ENCODE measurements at places on chromosomes 11 and 22. TPM values are rescaled to one million over a fixed set of nuclear protein-coding genes. Genes with fewer than 3 reads are reported as not detected.
A peak's percentile ranks its signal among the peaks of the same experiment; 100 is the strongest.

DNA sequence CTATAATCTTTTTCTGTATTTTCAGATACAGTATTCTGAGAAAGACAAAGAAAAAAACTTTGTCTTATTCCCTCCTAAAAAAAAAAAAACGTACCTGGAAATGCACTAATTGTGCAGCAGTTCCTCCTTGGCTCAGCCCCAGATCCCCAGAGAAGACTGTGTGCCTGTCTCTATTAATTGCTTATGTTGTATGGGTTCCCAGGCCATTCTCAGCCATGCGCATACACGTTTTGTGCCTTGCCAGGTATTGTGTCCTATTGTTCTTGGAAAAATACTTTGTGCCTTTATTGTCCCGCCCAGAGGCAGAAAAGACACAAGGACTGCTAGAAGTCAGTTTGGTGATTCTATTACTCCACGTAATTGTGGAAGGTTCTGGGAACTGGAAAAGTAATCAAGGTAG lies 91.2 kb downstream of the PIWIL4 start:
- DNase-seq = no peak

- DNase-seq = no peak
Measured at GRCh38 chr22:49334449-49334789, 493.3 kb downstream of the BRD1 start.

- no peak for DNase-seq
Measured at GRCh38 chr11:69494851-69495250, 13.4 kb downstream of the LINC01488 start.

Gene OR51B2
- total RNA-seq = not detected

Gene ADM
- total RNA-seq = 2.0 TPM

GRCh38 chr11:124069429-124070401 lies 28.6 kb upstream of the OR10G7 start:
- peak; percentile 38 for DNase-seq

Gene DRICH1
- 0.34 TPM for total RNA-seq

DNA sequence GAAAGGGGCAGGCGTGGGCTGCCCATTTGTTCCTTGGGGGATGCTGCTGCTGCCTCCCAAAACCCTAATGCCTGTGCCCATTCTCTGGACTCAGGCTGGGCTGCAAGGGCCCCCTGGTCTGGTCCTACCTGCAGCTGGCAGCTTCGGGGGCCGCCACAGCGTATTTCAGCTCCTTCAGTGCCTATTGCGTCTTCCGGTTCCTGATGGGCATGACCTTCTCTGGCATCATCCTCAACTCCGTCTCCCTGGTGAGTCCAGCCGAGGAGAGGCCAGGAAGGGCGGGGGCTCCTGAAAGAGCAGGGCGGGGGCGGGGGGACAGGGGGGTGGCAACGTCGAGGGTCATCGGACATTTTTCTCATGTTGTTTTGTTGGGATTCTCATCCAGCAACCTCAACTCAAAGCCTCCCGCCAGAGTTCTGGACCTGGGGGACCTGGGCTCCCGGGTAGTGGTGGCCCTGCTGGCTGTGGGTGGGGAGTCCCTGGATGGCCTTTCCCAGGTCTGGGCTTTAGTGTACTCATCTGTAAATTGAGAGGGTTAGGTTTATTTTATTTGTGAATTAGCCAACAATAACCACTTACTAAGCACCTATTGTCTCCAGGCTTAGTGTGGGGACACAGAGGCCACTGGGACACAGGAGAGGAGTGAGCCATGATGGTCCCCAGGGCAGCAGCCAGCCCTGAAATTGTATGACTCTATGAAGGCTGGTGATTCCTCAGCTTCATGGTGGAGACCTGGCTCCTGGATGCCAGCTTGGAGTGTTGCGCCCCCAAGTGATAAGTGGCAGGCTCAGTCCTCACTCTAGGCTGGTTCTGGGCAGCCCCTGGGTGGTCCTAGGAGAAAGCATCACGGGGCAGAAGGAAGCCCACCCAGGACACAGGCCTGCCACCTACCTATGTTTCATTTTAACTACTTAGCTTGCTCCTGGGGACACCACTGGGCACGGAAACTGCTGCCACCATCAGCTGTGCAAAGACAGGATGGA lies 36.0 kb downstream of the CAPN1 start:
- no peak for DNase-seq

DNA sequence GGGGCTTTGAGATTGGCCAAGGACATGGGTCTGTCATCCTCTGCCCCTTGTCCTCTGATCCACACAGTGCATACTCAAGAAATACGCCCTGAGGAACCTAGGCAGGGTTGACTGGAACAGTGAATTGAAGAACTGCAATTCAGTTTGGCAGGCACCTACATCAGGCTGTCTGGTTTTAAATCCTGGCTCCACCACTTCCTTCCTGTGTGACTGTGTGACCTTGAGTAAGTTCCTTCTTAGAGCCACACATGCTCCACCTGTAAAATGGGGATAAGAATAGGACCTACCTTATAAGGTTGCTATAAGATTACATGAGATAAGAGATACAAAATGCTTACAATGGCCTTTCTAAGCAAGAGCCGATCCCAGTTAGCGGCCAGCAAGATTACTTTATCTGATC lies 15.8 kb upstream of the TCF20 start:
- DNase-seq = peak; percentile 27

Gene OR4A16
- total RNA-seq = not detected

GRCh38 chr11:89181111-89181510 lies 3.4 kb downstream of the TYR start:
- DNase-seq = no peak

GRCh38 chr11:22957786-22958185 lies 97.5 kb upstream of the CCDC179 start:
- no peak for DNase-seq

DNA sequence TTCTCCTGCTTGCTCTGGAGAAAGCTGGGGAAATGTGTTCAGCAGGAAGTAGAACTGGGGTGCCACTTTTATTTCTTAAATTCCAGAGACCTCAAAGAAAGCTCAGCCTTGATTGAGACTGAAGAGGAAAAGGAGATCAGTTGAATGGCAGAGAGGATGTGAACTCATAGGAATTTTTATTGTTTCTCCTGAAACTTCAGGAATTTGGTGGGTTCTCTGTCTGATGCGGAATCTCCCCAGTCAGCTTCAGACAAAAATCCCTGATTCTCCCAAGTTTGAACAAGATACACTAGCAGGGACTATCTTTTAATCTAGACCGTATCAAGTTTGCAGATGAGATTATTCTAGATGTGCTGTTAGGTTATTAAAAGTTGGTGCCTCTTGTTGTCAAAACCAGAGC lies 23.0 kb downstream of the EHF start:
- DNase-seq = no peak

DNA sequence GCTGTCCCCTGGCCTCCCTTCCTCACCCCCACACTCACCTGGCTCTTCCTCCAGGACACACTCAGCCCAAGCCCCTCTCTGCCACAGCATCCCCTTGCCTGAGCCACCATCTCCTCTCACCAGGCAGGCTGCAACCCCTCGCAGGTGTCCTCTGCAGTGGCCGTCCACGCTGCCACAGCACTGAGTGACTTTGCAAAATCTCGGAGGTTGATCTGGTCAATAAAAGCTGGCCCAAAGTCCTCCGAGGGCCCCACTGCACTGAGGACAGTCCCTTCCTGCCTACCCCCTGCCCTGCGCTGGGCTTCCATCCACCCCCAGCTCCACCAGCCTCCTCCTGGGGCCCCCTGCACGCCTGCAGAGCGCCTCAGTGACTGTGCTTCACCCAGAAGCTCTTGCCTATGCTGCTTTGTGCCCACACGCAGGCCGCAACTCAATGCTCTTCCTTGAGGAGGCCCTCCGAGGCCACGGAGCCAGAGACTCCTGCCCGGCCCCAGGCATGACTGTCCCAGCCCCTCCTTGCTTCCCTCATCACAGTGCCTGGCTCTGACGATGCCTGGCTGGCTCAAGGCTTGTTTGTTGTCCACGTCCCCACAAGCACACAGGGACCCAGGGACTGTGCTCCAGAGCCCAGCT lies 30.8 kb upstream of the SLC22A12 start:
- no peak for DNase-seq

DNA sequence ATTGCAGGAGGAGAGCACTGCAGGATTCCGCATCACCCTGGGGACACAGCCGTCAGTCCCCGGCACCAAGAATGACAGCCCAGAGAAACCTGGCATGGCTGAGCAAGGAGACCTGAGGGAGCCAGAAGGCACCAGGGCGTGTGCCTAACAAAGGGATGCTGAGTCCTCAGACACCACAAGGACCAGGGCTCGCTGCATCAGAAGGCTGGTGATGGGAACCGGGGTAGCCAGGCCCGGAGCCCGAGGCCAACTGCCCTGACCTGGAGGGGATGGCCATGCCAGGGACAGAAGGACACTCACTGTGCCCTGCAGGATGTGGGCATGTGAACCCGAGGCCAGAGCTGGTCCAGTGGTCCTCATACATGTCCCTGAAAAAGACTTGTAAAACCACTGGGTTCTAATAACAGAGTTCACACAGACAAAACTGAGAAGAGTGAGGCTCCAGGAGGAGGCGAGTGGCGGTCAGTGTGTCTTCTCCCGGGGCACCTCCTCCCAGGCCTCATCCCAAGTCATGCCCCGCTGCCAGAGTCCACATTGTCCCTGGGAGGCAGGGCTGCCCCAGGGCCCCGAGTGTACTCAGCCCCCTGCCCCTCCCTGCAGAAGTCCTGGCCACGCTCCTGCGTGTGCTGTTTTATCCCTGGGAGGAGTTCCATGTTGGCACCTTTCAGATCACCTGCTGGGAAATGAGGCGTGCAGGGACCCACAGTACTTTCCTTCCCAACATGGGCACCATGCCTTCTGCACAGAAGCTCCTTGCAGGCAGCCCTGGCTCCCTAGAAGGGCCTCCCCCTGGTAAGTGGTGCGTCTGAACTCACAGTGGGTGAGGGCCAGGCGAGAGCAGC lies 42.5 kb downstream of the TBX1 start:
- no peak for DNase-seq

- no peak for DNase-seq
Measured at GRCh38 chr22:19709063-19709769, 5.1 kb upstream of the SEPTIN5 start.

DNA sequence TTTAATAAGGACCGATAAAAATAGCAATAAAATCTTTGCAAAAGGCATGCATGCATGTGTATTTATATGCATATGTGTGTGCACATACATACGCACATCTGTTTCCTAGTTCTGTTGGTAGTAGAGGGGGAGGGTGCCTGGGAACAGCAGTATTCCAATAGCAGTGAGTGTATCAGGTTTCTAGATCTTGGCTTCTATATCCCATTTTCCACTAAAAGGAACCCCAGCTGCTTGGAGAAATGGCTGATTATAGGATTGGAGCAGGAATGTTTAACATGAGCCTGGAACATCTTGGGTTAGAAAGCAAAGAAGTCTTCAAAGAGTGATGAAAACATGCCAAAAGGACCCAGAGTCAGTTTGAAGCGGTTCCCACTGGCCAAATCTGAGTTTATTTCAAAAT lies 21.0 kb downstream of the TNRC6B start:
- DNase-seq = no peak

DNA sequence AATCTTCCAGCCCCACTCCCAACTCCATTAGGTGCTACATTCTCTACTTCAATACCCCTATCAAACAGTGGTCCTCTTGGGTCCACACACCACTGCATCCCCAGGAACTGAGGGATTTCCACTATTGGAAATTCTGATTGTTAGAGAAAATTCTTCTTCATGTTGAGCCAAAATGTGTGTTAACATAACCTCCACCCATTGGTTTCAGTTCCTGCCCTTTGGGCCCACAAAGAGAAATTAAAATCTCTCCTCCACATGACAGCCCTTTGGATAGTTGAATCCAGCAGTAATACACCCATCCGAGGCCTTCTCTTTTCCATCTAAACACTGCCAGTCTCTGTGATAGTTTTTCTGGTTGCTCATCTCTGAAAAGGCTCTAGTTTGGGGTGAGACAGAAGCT lies 2.1 kb downstream of the VSIG2 start:
- DNase-seq = no peak

DNA sequence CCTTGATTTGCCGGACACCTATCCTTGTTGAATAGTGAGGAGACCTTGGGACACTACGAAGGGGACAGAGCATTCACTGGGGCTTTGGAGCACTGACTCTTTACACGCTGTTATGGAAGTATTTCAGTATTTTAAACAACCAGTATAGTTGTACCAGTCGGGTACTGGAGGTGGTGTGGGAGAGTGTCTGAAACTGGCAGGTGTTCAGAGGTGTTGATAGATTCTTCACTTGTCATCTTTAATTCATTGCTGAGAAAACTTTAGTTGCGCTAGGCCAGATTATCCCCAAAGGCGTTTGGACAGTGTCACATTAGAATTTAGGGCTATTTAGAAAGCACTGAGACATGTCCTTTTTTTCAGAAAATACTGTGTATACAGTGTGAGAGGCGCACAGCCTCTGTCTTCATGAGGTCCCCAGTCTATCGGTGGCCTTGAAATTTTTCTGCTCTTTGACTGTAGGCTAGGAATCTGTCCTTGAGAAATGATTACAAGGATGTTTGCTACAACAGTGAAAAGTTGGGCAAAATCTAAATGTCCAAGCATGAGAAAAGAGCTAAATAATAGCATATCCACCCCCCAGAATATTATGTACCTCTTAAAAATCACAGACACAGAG lies 69.7 kb downstream of the TEAD1 start:
- DNase-seq = no peak

- DNase-seq = no peak
Measured at GRCh38 chr11:11626128-11626527, 4.3 kb upstream of the GALNT18 start.

GRCh38 chr11:4025967-4026324 lies 68.7 kb upstream of the RRM1 start:
- no peak for DNase-seq

Gene CREB3L1
- total RNA-seq = 0.15 TPM

DNA sequence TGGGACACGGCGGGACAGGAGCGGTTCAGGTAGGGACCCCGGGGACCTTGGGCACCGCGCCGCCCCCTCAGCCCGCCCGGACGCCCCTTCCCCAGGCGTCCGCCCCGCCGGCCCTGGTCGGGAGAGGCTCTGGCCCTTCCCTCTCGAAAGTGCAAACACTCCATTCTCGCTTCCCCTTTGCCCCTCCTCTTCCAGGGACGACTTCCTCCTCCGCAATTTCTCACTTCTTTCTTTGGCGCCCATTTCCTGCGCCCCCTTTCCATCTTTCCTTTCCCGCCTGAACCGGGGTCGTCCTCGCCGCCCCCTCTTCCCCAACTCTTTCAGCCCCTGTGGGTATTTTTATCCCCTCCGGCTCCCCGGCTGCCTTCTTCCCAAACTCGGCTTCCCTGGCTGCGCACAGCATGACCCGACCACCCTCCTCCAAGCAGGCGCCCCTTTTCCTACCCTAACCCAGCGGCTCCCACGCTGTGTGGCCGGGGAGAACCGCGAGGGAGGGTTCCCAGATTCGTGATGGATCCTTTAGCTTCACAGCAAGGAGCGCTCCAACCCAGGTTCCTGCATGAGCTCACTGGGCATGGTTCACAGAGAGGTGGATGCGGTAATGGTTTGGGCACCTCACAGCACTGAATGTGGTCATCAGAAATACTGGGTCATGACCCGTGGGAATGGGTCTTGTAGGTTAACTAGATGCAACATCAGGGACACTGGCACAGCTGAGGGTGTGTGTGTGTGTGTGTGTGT lies 689 bp downstream of the RAB39A start:
- no peak for DNase-seq

Gene LMF2
- total RNA-seq = 81.2 TPM

GRCh38 chr11:45278714-45279113 lies 7.4 kb downstream of the SYT13 start:
- DNase-seq = no peak
